Natural killer cell (primary cell): ENCODE measurements at places on chromosomes 6 and 20. TPM values are rescaled to one million over a fixed set of nuclear protein-coding genes. Genes with fewer than 3 reads are reported as not detected.

Gene BTN1A1
- not detected for total RNA-seq

Gene NOX3
- total RNA-seq, result not detected

- no peak for DNase-seq
Measured at GRCh38 chr20:59988141-59988540, 29.9 kb downstream of the CDH26 start.

DNA sequence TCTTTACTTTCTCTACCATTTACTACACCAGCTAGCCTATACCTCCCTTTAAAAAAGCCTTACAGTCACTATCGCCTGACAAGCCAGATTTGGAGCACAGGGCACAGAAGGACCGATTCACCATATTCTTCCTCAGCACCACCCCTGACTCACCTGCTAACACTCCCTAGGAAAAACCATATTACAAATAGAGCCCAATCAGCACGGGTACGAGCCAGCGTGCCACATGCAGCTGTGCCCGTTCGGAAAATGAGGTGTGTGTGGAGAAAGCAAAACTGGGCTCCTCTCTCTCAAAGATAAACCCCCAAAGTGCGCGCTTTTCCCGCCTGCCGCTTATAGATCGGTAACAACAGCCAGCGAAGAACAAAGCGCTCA, 1.2 kb downstream of the SYNCRIP start:
- DNase-seq, result no peak

GRCh38 chr6:35044761-35045421, 96.2 kb downstream of the TCP11 start:
- DNase-seq, result no peak

DNA sequence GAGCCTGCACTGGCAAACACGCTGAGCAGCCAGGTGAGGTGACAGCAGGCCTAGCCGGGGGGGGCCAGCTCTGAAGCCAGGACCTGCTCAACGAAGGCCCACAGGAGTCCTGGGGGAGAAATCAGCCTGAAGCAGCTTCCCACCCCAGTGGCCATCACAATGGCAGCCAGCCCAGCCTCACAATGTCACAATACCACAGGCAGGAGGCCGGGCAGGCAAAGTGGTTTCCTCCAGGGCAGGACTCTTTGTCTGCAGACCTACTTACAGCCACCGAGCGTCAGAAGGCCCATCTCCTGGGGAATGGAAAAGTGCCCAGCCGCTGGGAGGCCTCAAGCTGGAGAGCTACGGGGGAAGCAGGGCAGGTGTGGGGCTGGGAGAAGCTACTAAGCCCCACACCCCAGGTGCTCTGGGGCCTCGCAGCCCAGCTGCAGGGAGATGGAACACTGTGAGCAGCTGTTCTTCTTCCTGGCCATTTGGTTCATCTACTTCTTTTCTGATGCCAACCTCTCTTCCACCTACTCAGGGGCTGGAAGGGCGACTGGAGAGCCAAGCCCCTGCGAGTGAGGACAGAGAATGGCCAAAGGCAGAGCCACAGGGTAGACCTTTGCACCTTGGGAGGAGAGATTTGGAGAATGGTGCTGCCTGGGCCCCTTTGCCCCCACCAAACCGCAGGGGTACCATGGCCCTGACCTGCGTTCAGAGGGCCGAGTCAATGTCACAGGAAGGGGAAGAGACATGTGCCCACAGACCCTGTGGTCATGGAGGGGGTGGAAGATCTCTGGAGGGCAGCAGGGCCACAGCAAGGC, 22.3 kb upstream of the AVP start:
- DNase-seq, result no peak
